ENCODE measurements at places on chromosomes 6 and 20. TPM values are rescaled to one million over a fixed set of nuclear protein-coding genes. Genes with fewer than 3 reads are reported as not detected.

The TMEM200A gene
- not detected for total RNA-seq

The NAPB gene
- 5.2 TPM for total RNA-seq

- H3K27ac ChIP-seq: no peak overlapping the region
- no peaks in the 10 kb centered on the region for H3K36me3 ChIP-seq
- no peaks in the 10 kb centered on the region for H3K4me1 ChIP-seq
- no peak overlapping the region for H3K4me3 ChIP-seq
- no peaks in the 10 kb centered on the region for H3K27me3 ChIP-seq
Measured at GRCh38 chr6:147167576-147168461, 36.4 kb upstream of the STXBP5 start.

The MLN gene
- total RNA-seq: not detected

Measured in left ventricle myocardium inferior (tissue), 1 donor.